ENCODE measurements at places on chromosomes 2 and 18. TPM values are rescaled to one million over a fixed set of nuclear protein-coding genes. Genes with fewer than 3 reads are reported as not detected.
A peak's percentile ranks its signal among the peaks of the same experiment; 100 is the strongest.

- DNase-seq = no peak
Measured at GRCh38 chr18:60067426-60068210, 167.8 kb downstream of the PMAIP1 start.

The ANTXR1 gene
- total RNA-seq = 28.9 TPM

DNA sequence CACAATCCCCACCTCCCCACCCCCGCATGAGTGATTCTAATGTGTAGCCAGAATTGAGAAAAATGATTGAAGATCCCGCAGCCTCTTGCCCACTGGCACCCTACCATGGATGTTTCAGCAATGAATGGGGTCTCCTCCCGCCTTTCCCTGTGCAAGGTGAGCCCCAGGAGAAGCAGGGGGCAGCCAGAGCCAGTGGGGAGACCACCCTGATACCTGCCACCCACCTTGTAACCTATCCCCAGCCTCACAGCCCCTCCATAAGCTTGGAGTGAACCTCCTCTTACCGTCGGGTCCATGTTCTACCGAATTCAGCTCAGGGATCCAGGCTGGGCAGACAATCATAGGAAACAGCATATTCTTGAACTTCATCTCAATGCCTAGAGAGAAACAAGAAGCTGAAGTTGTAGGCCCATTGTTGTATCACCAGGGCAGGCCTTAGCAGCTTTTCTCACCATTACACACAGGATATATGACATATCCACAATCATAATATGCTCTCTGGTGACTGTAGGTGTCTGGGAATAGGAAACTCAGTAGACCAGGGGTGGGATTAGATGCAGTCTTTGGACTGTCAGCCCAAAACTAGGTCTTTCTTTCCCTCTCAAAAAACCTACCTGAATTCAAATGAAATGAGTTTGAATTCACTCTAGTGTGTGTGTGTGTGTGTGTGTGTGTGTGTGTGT is 30.9 kb downstream of the XDH start:
- no peak for DNase-seq

- no peak for DNase-seq
Measured at GRCh38 chr2:84897773-84898172, 7.7 kb upstream of the TMSB10 start.

The ABCB11 gene
- 0.25 TPM for total RNA-seq

DNA sequence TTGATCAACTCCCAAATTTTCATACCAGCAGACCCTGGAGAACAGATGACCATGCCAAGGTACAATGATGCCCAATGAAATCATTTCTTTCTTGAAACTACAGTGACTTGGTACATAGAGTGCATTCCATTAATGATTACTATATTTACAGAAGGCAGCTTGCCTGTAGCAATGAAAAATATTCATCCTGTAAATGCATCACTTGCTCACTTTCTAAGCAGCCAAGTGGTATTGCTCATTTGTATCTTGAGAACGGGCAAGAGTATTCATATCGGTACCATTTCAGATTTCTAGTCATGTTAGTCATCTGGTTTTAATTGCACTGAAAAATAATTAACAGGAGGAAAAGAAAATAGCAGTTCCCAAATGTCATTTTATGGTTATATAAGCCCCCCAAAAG is 59.6 kb downstream of the VIL1 start:
- no peak for DNase-seq

- peak; percentile 33 for DNase-seq
Measured at GRCh38 chr2:192194265-192194865, 368 bp downstream of the TMEFF2 start.

DNA sequence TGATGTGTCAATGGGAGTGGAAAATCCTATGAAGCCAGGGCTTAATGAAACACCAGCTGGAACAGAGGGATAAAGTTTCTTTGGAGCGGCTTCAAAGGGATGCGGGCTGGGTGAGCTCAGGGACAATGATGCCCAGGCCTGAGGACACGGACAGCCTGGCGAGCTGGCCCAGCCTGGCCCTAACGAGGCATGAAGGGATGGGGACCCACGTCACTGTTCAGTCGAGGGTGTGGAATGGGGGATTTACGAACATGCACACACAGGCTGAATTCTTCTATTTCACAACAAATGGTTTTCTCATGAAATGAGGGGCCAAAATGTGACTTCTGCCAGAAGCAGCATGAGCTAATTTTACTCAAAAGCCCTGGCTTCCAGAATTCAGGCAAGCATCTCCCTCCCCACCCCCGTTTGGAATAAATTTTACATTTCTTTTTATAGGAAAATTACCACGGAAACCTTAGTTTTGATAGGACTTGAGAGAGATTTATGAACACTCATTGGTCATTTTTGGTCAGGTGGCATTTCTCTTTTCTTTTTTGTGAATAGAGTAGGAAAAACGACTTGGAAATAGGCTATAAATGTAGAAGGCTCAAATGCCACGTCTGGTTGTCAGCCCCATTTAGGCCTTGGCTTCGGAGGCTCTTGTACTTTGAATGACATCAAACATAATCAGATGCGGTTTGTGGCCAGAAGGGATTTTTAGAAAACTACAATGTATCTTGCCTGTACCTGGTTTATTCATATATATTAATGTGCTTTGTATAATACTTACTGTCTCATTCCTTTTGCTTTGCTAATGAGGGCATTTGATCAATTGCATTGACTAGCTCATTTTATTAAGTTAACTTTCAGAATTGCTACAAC is 893.8 kb upstream of the CELF4 start:
- no peak for DNase-seq
